ENCODE measurements at places on chromosomes 16 and 17. TPM values are rescaled to one million over a fixed set of nuclear protein-coding genes. Genes with fewer than 3 reads are reported as not detected.

The ATP6V0D1 gene
- total RNA-seq = 39.4 TPM

The RIPOR1 gene
- 25.4 TPM for total RNA-seq

The KRTAP4-9 gene
- not detected for total RNA-seq

The TM4SF5 gene
- not detected for total RNA-seq

The ADORA2B gene
- not detected for total RNA-seq

The KIF18B gene
- total RNA-seq = 0.05 TPM

The TNFSF13 gene
- 1.1 TPM for total RNA-seq

The LYRM9 gene
- 13.0 TPM for total RNA-seq

The PPP1R27 gene
- total RNA-seq = not detected

The FADS6 gene
- total RNA-seq = not detected

The TMEM238L gene
- not detected for total RNA-seq

The DBNDD1 gene
- total RNA-seq = 2.6 TPM

The SPATA22 gene
- total RNA-seq = 0.80 TPM

The B4GALNT2 gene
- 0.06 TPM for total RNA-seq

The CHST4 gene
- total RNA-seq = not detected

The ITGB4 gene
- total RNA-seq = 0.81 TPM

The TRPV2 gene
- 45.2 TPM for total RNA-seq

The LPO gene
- total RNA-seq = not detected

The PLD6 gene
- 7.5 TPM for total RNA-seq

The NACA2 gene
- not detected for total RNA-seq

The OGFOD3 gene
- total RNA-seq = 12.9 TPM

The TRAPPC1 gene
- 39.3 TPM for total RNA-seq

The CACNG5 gene
- total RNA-seq = not detected

The RNU2-1 gene
- 5,534 TPM for total RNA-seq

The RNF112 gene
- total RNA-seq = 1.5 TPM

The PIK3R6 gene
- 0.50 TPM for total RNA-seq

The SLC46A1 gene
- 0.45 TPM for total RNA-seq

The MAPT gene
- total RNA-seq = 0.41 TPM

The CCL8 gene
- total RNA-seq = not detected

The C16orf46 gene
- total RNA-seq = 0.55 TPM

The CX3CL1 gene
- not detected for total RNA-seq

The SCARF1 gene
- total RNA-seq = 0.45 TPM

The EFCAB5 gene
- total RNA-seq = 0.53 TPM

The MT1A gene
- not detected for total RNA-seq

The DCAF7 gene
- total RNA-seq = 11.3 TPM

The UBE2G1 gene
- 58.8 TPM for total RNA-seq

The P2RX5 gene
- total RNA-seq = 16.0 TPM

The FOXN1 gene
- not detected for total RNA-seq

The HSD17B2 gene
- total RNA-seq = not detected

The ITGAX gene
- 5.5 TPM for total RNA-seq

The RGS11 gene
- not detected for total RNA-seq

The FAM83G gene
- 2.9 TPM for total RNA-seq

The MILR1 gene
- 0.30 TPM for total RNA-seq

The DNAH17 gene
- total RNA-seq = not detected

The KRTAP2-2 gene
- not detected for total RNA-seq

The RHBDF1 gene
- 0.33 TPM for total RNA-seq

The ZBTB4 gene
- total RNA-seq = 55.1 TPM

The CSH1 gene
- not detected for total RNA-seq

The TBX6 gene
- 0.47 TPM for total RNA-seq

The FBXW10B gene
- 0.45 TPM for total RNA-seq
